ENCODE measurements at places on chromosomes 11 and 22. TPM values are rescaled to one million over a fixed set of nuclear protein-coding genes. Genes with fewer than 3 reads are reported as not detected.

RAB38 gene
- total RNA-seq = 0.82 TPM

TLCD5 gene
- 0.08 TPM for total RNA-seq

DNA sequence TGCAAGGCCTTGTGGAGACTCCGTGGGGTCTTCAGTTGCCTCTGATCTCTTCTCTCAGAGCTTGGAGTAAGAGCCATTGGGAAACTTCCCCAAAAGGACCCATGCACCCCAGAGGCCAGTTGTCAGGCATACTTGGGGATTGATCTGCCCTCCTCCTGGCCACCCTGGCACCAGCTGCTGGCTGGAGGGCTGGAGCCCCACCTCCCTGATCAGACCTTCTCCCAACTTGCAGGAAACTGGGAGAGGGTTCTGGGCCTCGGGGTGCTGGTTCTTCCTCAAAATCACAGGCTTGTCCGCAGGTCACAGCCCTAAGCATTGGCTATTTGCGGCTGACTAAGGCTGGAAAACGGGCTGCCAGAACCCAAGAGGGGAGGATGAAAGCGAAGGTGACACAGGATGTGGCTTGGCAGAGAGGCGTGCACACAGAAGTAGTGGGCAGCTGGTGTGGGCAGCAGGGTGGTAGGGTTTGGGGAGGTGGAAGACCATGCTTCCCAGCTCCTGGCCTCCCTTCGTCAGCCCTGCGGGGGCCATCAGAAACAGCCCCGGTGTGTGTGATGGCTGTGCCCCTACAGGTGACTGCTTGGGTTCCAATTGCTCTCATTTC, 1.3 kb upstream of the DGKZ start:
- peak; percentile 56 for DNase-seq

DNA sequence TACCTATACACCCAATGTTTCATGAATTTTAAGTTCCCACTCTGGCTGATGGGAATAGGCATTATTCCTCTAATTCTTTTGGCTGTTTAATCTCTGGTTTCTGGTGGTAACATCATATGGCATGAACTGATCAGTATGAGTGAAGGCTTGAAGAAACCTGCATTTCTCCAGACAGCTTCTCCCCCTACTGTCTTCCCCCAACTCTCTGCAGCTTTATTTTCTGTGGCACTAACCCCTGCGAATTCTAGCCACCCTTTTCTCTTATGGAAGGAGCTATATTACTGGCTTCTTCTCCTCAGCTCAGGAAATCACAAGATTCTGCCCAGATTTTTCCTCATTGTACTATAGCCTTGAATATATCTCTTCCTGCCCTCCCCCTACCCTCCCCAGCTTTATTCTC, 57.1 kb downstream of the CASP12 start:
- DNase-seq = no peak

DNA sequence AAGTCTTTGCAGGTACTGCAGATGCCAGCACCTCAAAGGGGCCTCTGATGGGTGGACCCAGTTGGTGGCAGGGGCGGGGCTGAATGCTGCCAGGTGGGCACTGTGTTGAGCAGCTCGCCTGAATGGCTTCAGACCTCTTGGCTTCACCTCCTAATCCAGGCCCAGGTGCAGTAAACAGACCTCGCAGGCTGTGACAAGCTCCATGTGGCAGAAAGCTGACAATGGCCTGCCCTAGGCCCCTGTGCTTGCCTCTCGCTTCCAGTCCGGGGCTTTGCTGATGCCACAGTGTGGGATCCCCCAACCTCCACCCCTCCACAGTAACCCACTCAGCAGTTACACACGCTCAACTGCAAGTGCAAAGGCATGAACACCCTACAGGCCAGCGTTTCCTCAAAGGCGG, 9.4 kb downstream of the IGLL1 start:
- no peak for DNase-seq

- DNase-seq = no peak
Observed at GRCh38 chr11:78063440-78064181, at the start of gene THRSP. TSS of gene THRSP (plus strand) at chr11:78063861. CDS start at chr11:78063882, 21 bp downstream.
